ENCODE measurements at places on chromosomes 2 and 18.
A peak's percentile ranks its signal among the peaks of the same experiment; 100 is the strongest.

DNA sequence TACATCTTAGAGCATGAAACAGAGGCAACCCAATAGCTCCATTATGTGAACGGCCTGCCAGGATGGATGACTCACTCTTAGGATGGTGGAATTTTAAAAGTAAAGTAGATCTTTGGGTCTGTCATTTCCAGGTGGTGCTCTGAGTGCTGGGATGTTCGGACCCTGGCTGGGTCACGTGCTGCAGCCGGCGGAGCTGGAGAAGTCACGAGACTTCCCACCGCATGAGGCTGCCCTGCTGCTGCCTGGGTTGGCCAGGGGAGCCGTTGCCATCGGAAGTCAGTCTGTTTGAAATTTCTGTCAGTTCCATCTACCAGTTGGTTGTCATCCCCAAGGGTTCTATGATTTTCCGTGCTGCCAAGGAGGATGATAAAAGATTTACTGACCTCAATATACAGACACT, 93.3 kb upstream of the ALKAL2 start:
- DNase-seq = no peak

- no peak for DNase-seq
Measured at GRCh38 chr18:79512461-79513380, 117.0 kb downstream of the NFATC1 start.

DNA sequence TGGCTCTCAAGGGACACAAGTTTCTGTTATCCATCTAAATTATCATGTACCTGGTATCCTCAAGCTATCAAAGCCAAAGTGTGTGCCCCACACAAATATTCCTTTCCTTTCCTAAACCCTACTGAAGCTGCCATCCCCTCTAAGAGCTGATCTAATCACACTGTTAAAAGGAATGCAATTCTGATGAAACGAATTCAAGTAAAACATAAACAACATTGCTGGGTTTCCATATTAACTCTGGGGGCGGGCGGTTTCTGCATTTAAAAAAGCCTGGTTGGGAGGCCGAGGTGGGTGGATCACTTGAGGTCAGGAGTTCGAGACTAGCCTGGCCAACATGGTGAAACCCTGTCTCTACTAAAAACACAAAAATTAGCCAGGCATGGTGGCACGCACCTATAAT, 41.9 kb upstream of the PCBP1 start:
- DNase-seq = no peak

GRCh38 chr2:172329416-172329773, 98.0 kb upstream of the ITGA6 start:
- DNase-seq = no peak

- no peak for DNase-seq
Measured at GRCh38 chr18:8715599-8715998, 10.2 kb downstream of the MTCL1 start.

DNA sequence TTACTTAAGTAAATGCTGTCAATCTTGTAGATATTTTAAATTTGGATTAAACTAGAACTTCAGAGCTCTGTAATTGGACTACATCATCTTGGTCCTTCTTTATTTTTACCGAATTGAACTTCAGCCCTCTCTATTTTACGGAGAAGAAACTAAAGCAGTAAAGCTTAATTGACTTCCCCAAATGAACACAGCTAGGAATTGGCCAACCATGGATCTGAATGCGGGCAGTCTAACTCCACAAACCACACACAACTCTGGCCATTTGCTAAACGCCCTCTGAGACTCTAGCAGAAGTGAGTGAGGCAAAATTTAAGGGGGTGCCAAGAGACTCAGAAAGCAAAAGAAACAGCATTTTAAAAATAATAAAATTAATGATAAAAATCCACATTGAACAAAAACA, 86.3 kb upstream of the KCTD1 start:
- no peak for DNase-seq

DNA sequence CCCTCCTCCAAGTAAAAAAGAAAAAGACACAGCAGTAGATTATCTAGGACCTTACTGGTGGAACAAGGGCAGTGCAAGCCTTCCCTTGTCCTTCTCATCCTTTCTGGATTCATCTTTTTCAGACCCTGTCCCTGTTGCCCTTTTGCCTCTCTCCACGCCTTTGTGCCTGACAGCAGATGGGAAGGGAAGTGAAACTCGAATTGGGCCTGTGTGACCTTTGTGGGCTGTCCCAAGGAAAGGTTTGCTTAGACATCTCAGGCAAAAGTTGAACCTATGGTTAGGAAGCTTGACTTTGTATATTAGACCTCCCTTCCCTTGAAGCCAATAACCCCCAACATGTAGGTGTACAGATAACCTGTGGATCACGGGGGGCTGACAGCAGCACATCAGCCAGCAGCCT, 185.3 kb downstream of the PRKCE start:
- DNase-seq = no peak

DNA sequence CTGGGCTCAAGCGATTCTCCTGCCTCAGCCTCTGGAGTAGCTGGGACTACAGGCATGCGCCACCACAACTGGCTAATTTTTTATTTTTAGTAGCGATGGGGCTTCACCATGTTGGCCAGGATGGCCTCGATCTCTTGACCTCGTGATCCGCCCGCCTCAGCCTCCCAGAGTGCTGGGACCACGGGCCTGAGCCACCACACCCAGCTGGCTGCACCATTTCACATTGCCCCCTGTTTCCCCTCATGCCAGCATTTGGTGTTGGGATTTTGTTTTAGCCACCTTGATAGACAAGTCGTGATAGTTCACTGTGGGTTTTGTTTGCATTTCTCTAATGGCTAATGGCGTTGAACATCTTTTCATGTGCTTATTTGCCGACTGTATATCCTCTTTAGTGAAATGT, 5.8 kb upstream of the COLEC11 start:
- no peak for DNase-seq

DNA sequence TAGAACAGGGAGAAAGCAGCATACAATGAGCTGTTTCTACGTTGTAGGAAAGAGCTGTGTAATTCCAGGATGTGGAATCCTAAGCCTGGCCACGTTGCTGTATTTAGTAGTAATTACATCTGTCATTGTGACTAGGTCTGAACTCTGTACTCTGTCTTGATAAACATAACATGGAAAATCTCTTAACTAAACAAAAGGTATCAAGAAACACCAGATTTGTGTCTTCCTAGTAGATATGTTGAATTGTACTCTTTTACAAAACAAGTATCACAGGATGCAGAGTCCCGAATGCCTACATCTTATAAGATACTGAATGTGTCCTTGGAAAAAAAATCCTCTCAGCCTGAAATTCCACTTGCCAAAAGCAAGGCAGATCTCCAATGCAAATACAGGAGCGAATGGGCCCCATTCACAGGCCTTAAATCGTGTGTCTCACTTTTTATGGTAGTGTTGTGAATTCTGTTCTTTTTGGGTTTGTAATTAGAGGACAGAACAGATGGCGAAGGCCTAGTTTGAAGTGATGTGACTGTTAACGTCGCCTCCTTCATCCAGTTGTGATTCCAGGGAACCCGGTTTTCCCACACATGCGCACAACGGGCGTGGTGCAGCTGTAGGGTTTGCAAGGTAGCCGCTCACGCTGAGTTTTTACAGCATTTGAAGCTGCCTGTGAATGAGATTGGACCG, 246.5 kb downstream of the GBX2 start:
- no peak for DNase-seq

DNA sequence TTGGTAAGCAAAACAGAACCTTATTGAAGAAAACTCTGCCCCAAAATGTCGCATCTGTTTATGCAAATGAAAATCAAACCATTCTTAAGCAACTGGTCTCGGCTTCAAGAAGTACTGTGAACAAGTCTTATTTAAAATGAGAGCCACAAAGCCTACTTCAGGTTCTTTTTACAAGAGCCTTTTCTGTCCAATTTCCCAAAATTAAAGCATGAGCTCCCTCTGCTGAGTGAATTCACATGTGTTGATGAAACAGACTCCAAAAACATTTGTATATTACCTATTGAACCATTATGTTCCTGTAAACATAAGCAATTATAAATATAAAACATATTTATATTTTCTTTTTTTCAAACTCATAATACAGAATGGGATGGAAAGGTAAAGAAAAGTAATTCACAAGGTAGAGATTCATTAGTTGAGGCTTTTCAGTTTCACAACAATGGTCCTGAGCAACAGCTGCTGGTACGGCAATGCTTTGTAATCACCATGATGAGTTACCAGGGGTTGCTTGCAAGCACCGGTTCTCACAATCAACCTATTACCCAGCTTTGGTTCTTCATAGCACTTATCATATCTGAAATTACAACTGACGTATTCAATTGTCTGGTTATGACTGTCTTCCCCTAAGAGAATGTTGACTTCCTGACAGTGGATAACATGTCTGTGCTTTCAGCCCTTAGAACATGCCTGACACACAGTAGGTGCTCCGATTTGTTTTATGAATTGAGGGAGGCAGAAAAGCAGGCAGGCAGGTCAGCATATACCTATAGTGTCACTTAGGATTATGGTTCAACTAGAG, 108.4 kb upstream of the BZW1 start:
- peak; percentile 19 for DNase-seq

DNA sequence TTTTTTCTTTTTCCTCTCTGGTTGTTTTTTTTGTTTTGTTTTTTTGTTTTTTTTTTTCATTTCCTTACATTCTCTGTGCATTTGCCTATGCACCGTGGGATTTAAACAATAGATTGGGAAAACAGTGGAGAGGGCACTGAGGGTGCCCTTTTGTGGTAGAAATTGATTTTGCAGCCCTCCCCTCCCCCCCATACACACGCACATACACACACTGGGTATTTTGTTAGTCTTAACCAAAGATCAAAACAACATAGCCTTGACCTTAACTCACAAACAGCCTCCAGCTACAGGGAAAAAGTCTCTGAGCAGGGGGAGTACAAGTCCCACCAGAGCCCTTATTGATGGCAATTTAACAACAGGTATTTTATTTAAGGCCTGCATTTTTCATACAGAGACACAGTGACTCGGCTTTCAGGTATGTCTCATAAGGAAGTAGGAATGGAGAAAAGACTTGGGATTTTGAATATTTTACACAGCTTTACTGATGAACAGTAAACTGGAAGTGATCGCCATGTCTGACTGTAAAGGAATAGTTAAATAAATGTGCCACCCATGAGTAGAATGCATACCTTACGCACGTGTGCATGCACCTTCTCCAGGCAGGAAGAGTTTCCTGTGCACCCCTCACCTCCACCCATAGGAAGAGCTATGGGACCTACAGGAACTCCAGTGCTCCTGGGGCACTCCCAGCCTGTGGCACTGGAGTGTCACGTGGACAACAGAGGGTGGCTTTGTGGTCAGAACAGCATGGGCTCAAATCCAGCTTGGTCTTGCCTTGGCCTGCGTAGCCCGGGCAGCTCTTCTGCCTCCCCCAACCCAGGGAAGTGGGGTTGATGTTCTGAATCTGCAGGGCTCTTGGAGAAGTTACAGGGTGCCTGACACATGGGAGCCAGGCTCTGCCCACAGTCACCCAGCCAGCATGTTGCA, 266.4 kb downstream of the ANAPC1 start:
- no peak for DNase-seq

DNA sequence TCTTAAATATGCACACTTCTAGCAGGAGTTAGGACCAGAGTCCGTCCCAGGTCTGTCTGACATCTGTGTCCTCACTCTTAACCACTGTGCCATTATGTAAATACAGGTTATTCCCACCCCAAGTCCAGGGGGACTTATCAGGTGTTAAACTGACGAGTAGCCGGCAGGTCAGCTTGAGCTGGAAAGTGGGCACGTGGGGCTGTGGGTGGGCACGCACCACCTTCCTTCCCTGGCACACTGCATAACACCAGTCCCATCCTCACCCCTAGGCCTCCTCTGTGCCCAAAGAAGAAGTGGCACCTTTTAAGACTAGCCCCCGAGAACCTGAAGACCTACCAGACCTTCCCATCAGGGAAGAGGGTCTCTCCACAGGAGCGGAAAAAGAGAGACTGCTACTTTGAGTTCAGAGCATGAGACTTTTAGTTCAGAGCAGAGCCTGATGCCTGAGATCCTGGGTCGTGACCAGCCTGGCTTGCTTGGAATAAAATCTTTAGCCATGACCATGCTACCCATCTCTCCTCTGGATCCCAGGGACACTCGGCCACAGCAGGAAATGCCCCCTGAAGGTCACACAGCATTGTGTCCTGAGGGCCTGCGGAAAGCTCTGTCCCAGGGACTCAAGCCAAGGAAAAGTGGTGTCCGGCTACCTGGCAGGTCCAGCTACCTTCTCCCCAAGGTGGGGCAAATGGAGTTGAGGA, 62.0 kb downstream of the CIB4 start:
- DNase-seq = no peak

GRCh38 chr2:42053482-42053790, 5.6 kb downstream of the PKDCC start:
- DNase-seq = no peak

- DNase-seq = no peak
Measured at GRCh38 chr18:55488473-55488872, 99.5 kb downstream of the TCF4 start.

DNA sequence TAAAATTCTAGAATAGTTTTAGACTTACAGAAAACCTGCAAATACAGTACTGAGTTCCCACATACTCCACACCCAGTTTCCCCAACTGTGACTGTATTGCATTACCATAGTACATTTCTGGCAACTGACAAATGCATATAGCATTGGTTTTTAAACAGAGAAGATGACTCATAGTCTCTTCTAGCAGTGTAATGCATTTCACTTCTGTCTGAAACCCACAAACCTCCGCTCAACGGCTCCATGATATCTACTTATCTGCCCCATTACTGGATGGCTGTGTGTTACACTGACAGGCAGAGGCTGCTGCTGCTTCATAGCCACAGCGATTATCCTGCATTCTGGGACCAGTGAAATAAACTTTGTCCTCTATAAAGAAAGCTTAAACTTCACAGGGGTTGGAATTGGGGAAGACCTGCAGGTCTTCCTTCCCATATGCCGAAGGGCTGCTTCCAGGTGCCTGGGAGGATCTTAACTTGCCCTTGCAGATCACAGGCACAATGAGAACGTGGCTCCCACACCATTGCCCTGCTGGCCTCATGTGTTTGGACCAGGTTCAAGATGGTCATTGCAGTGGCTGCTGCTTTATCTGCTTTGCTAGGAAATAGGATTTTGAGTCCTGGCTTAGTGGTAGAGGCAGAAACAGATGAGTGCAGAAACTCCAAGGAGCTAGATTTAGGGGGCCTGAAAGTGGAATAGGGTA, 742.6 kb upstream of the HS6ST1 start:
- no peak for DNase-seq

GRCh38 chr18:26821181-26821580, 44.3 kb downstream of the AQP4 start:
- no peak for DNase-seq

Data from CD4-positive, alpha-beta T cell treated with Interleukin-15 for 4 hours (primary cell).